ENCODE measurements at places on chromosomes 2 and 18.

DNA sequence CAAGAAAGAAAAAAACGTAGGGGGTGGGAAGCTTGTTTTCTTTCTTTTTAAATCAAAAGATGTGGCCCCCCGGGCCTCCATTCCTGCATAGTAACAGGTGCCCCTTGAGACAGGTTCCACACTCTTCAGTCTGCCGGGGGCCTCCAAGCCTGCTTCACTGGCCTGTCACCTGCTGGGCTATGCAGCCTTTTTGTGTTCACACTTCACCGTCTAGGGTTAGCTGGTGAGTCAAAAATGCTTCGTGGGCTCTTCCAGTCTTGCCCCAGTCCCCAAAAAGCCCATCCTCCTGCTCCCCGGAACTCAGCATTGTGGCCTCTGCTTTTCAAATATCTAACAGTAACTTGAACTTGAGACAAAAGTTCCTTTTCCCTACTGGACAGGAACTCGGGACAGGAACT is 67.9 kb downstream of the POLR1A start:
- DNase-seq, result no peak

DNA sequence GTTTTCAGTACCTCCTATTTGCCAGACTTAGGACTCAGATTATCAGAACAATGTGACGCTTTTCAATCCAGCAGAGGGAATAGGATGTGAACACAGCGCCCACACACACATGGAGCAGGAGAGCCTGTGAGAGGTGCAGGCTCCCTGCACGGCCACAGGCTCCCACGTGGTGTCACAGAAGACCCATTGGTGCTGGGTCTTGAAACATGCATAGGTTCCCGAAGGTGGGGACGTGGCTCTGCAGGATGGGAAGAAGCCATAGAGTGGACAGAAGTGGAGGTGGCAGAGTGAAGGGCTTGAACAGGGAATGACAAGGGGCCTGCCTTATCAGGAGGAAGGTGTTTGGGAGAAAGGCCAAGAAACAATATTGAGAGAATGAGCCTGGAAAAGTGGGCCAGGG is 78.5 kb upstream of the BCL2L11 start:
- DNase-seq, result no peak

DNA sequence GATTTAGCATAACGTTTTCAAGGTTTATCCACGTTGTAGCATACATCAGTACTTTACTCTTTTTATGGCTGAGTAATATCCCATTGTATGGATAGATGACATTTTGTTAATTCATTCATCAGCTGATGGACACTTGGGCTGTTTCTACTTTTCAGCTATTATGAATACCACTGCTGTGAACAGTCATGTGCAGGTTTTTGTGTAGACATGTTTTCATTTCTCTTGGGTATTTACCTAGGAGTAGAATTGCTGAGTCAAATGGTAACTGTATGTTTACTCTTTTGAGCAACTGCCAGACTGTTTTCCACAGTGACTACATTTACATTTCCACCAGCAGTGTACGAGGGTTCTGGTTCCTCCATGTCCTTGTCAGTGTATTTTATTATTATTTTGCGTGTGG is 33.9 kb downstream of the COX7A2L start:
- DNase-seq, result no peak

- DNase-seq, result peak; percentile 90
Measured at GRCh38 chr18:23994361-23994902, 20.1 kb upstream of the TTC39C start.

DNA sequence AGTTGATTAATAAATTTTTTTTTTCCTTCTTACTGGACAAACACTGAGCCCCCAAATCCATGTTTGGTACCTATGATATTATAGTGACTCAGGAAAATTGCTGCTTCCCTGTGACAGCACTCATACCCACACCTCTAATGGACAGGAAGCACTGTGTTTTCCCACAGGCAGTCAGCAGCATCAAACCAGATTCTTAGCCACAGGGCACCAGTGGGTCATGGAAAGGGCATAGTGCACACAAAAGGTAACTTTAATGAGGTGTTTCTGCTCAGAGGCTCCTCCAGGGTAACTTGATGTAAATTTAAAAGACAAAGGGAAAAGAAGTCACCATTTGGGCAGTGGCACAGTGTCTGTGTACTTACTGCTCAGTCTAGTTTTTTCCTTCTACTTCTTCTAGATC is 34.1 kb downstream of the SERPINB11 start:
- no peak for DNase-seq

- no peak for DNase-seq
Measured at GRCh38 chr2:7019191-7019590, 102.0 kb downstream of the RNF144A start.

DNA sequence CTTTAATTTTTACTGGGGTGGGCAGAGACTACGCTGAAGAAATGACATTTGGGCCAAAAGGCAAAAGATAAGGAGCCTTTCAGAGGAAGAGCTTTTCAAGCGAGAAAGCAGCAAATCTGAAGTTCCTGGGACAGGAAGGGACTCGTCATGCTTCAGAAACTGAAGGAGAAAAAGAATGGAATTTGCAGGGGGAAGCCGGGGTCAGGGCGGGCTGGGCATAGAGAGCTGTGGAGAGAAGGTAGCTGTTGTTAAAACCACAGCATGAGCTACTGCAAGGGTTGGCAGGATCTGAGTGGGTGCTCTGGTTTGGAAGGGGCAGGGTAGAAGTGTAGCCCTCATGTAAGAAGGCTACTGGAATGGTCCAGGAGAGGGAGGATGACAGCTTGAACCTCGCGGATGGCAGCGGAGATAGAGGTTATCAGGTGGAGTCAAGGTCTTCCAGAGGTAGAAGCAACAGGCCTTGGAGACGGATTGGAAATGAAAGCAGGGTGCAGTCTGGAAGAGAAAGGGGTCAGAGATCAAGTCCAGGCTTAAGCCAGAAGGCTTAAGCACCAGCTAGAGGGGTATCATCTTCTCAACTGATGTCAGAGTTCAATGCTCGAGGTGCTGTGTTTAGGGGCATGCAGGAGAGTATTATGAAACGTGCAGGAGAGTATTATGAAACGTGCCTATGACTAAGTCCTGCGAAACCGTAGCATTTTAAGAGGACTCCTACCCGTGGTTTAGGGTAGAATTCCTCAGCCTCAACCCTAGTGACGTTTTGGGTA is 18.9 kb downstream of the ATP8B1 start:
- no peak for DNase-seq

DNA sequence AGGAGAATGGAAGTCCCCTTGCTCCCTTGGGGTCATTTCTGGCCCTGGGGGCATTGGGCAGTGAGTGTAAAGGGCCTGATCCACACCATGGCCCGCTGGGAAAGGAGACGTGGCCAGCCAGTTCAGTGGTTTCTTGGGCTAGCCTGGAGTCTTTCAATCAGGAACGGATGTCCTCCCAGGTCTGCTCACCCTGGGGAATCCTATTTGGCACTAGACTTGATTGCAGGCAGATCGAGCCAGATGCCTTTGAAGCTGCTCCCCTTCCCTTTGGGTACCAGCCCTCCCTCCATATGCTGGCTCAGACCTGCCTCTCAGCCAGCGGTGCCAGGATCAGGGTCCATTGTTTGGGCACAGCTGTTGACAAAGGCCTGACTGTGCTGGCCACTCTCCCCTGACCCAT is 11.0 kb downstream of the FBLN7 start:
- peak; percentile 63 for DNase-seq

Data from posterior vena cava (tissue), 2 donors.